ENCODE measurements at places on chromosomes 6 and 20.

DNA sequence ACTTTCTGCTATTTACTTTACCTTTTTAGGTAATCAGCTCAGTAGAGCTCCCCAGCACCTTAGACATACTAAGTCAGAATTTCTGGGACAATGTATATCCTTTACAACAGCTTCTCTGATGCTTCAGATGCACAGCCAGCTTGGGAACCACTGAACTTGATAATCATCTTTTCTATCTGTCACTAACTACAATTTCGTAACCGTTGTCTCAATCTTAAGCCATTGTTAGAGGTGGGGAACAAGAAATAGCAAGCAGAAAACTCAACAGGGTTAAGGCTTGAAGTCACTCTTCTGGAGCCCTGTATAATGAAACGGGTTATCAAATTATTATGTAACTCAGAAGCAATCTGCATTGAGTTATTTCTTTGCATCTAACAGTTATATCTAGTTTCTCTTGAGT is 47.1 kb downstream of the CD109 start:
- H3K27ac ChIP-seq, result no peak overlapping the region
- H3K4me3 ChIP-seq, result no peak overlapping the region
- H3K36me3 ChIP-seq, result peaks cover 1% of the 10 kb centered on the region

GRCh38 chr6:141464490-141464889 is 668.2 kb upstream of the GJE1 start:
- H3K27ac ChIP-seq, result peak overlapping the region; percentile 60
- peaks cover 12% of the 10 kb centered on the region for H3K4me1 ChIP-seq
- DNase-seq, result no peak

- peak overlapping the region; percentile 90 for H3K4me3 ChIP-seq
- no peaks in the 10 kb centered on the region for H3K27me3 ChIP-seq
- H3K4me1 ChIP-seq, result peaks cover 48% of the 10 kb centered on the region
- peak overlapping the region; percentile 99 for H3K27ac ChIP-seq
- H3K36me3 ChIP-seq, result peaks cover 16% of the 10 kb centered on the region
- DNase-seq, result no peak
These were observed 34.3 kb upstream of the POU5F1 start for GRCh38 chr6:31204751-31205145.

GRCh38 chr20:58228103-58228483 is 360 bp downstream of the ANKRD60 start:
- H3K4me1 ChIP-seq, result peaks cover 37% of the 10 kb centered on the region
- H3K27me3 ChIP-seq, result peaks cover 68% of the 10 kb centered on the region
- DNase-seq, result no peak
- H3K27ac ChIP-seq, result no peak overlapping the region
- H3K4me3 ChIP-seq, result no peak overlapping the region

DNA sequence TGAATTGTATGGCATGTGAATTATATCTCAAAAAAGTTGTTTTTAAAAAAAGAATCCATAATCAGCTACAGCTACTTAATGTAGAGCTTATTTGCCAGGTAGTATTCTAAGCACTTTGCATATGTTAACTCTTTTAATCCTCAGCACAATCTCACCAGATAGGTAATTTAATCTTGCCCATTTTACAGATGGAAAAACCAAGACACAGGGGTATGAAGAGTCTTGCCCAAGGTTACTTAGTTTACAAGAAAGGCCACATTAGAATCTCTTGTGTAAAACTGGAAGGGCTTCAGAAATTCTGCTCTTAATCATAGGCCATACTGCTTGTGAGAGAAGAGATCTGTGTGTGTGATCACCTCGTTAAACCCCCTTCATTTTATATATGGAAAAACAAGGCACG is 13.4 kb upstream of the RNF182 start:
- H3K4me3 ChIP-seq, result no peak overlapping the region
- no peak overlapping the region for H3K27ac ChIP-seq
- no peaks in the 10 kb centered on the region for H3K36me3 ChIP-seq
- peaks cover 71% of the 10 kb centered on the region for H3K27me3 ChIP-seq
- DNase-seq, result no peak

DNA sequence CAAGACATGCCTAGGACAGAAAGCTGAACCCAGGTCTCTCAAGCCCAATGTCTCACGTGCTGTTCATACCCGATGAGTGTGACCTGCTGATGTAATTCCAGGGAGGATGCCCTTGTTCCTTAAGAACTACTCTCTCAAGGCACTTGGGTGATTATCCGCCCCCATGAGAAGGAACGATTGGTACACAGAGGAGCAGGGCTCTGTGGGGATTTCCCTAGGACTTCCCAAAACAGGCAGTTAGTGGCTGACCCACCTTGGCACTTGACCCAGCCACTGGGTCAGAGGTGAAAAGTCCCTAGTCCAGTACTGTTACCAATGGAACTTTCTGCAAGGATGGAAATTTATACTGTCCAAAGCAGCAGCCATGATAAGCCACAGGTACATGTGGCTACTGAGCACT is 9.2 kb upstream of the BPIFB6 start:
- H3K36me3 ChIP-seq, result no peaks in the 10 kb centered on the region
- no peak for DNase-seq
- H3K4me1 ChIP-seq, result no peaks in the 10 kb centered on the region

- peak; percentile 16 for DNase-seq
- H3K4me1 ChIP-seq, result no peaks in the 10 kb centered on the region
- peaks cover 10% of the 10 kb centered on the region for H3K27me3 ChIP-seq
- no peaks in the 10 kb centered on the region for H3K36me3 ChIP-seq
- no peak overlapping the region for H3K27ac ChIP-seq
These were observed 172.1 kb upstream of the GGTLC1 start for GRCh38 chr20:24160563-24161281.

DNA sequence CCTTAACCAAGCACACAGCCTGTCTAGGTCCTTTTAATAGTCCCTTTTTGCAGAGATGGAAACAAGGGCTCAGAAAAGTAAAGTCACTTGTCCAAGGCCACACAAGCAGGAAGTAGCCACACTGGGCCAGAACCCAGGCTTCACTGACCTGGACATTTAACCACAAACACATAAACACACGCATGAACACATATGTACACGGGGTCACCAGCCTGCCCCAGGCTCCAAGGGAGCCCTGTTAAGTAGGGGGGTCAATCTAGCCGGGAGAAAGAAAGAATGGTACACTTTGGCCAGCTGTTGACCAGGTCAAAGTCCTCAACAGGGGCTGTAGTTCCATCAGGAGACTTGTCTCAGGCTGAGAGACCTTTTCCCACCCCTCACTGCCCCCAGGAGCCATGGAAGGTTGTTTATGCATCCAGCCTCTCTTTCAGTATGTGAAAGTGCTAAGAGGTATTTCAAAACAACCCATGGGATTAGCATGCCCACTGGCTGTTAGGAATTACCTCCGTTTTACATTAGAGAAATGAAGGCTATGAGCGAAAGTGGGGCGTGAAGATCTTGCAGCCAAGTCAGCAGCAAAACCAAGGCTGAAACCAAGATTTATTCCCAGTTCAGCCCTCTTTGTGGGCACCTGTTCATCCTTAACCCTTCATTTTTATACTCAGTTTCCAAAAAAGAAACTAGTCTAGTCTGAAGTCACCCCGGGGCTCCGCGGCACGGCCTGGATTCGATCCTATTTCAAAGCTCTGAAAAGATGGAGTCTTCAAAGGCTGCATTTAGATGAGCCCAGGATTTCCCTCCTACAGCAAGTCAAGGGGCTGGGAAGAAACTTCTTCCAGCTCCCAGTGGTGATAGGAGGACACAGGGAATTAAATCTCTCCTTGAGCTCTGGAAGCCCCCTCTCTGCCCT is 9.8 kb downstream of the SDC4 start:
- no peaks in the 10 kb centered on the region for H3K4me1 ChIP-seq
- no peak overlapping the region for H3K27ac ChIP-seq
- H3K27me3 ChIP-seq, result no peaks in the 10 kb centered on the region
- no peak for DNase-seq

DNA sequence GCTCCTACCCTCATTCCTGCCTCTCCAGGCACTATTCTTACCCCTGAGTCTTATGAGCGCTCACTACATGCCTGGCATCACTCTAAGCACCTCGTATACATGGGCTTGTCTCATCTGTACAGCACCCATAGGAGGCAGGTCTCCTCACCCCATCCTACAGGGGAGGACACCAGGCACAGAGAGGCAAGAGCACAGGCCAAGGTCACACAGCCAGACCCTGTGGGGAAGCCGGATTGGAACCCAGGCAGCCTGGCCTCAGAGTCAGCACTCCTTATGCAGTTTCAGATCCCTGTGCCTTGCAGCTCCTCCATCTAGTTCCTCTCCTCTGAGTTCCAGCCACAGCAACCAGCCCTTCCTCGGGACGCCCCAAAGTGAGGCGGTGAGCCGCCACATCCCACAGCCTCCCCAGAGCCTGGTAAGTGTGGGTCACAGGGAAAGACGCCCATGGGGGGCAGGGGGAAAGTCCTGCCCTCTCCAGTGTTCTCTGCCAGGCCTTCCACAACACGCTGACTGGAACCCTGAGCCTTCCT is 103.3 kb downstream of the NFATC2 start:
- H3K36me3 ChIP-seq, result peaks cover 25% of the 10 kb centered on the region
- H3K27ac ChIP-seq, result no peak overlapping the region
- H3K4me1 ChIP-seq, result peaks cover 50% of the 10 kb centered on the region
- DNase-seq, result no peak
- H3K27me3 ChIP-seq, result no peaks in the 10 kb centered on the region
- H3K4me3 ChIP-seq, result no peak overlapping the region

DNA sequence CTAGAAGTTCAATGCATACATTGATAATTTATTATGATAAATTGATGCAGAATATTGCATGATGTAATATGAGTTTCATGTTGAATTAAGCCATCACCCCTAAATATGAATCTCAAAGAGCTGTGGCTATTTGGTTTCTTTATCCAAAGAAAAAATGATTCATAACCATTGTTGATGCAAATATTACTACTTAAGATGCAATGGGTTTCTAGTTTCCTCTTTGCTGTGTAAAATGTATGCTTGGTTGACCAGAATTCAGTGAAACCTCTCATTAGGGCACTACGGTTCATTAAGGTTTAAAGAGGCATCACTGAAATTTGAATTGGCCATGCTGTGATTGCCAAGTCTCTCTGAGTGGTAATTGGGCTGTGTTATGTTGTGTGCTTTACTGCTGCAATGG is 492.5 kb upstream of the FLRT3 start:
- DNase-seq, result no peak
- no peaks in the 10 kb centered on the region for H3K4me1 ChIP-seq
- H3K36me3 ChIP-seq, result no peaks in the 10 kb centered on the region
- no peaks in the 10 kb centered on the region for H3K27me3 ChIP-seq

GRCh38 chr6:162200041-162200440 is 527.5 kb downstream of the PRKN start:
- DNase-seq, result no peak
- no peaks in the 10 kb centered on the region for H3K4me1 ChIP-seq
- no peak overlapping the region for H3K27ac ChIP-seq
- no peaks in the 10 kb centered on the region for H3K27me3 ChIP-seq
- H3K4me3 ChIP-seq, result no peak overlapping the region
- no peaks in the 10 kb centered on the region for H3K36me3 ChIP-seq

DNA sequence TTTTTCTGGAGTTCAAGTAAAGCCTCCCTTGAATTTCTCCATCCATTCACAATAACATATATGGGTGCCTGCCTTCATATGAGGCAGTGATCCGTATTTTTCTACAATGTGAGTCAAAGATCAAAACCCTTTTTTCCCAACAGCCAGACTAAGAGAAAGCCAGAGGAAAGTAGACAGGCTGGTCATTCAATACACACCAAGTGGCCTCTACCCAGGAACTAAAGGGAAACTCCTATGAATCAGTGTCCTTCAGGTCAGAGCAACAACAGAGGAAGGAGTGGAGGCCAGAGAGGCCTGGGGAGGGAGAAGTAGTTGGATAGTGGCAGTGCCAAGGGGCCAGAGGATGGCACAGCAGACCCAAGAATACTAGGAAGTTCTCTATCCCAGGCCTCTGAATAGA is 23.8 kb downstream of the SIM1 start:
- H3K27ac ChIP-seq, result no peak overlapping the region
- DNase-seq, result no peak
- H3K27me3 ChIP-seq, result peaks cover 61% of the 10 kb centered on the region

DNA sequence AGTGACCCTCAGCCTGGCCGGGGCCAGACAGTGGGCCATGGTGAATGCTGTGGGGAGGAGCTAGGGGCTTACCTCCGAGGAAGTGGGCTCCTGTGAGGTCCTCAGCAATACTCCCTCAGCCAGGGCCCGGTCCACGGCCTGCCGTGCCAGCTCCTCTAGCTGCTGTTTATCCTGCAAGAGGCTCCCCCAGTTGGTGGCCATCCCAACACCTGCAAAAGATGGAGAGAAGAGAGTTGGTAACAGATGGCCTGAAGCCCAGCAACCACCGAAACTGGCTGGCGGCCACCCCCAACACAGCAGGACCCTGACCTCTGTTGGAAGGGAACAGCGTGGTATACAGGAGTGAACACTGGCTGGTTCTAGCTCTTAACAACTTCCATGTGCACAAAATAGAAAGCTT is 4.0 kb downstream of the GSS start:
- peaks cover 26% of the 10 kb centered on the region for H3K4me1 ChIP-seq
- H3K27ac ChIP-seq, result no peak overlapping the region
- H3K4me3 ChIP-seq, result no peak overlapping the region
- H3K27me3 ChIP-seq, result no peaks in the 10 kb centered on the region
- no peak for DNase-seq
- H3K36me3 ChIP-seq, result peaks cover 11% of the 10 kb centered on the region

DNA sequence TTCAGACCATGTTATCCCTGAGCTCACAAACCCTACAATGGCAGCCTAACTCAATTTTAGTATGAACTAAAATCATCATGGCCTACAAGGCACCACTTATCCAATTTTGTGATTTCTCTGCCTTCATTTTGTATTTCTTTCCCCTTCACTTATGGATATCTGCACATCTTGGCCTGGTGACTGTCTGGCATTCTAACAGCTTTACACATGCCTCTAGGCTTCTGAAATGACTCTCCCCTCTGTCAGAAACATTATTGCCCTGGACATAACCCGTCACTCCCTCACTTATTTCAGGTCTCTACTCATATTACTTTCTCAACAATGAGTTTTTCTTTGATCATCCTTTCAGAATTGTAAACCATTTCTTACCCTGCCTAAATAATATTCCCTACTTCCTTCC is 89.2 kb upstream of the THEMIS start:
- DNase-seq, result no peak
- peaks cover 17% of the 10 kb centered on the region for H3K4me1 ChIP-seq
- H3K27ac ChIP-seq, result peak overlapping the region; percentile 1

DNA sequence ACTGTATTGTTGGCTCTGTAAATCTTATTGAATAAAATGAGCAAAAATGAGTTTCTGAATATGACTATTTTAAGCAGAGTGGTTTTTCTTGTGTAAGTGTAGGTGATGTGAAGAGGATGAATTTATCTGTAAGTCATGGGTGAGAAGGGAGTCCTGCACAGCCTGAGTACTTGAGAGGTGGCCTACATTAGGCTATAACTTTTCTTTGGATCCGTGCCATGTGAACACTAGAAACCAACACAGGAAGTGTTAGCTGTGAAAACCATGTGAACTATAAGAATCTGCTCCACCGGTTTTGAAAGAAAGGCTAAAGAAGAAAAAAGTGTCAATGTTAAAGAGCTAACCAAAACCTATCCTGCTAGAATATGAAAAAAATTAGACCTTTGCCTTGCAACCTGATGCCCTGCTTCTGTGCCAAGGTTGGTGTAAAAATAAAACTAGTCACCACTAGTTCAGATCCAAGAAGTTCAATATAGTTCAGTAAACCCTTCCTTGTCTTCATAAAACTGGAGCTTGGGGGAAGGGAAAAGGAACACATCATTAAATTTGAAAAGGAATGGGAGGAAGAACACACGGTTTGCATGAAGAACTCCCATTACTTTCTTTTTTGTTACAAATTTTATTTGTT is 21.3 kb downstream of the PLCB1 start:
- no peak for DNase-seq
- peaks cover 59% of the 10 kb centered on the region for H3K4me1 ChIP-seq
- peaks cover 5% of the 10 kb centered on the region for H3K36me3 ChIP-seq
- peak overlapping the region; percentile 31 for H3K27ac ChIP-seq
- peak overlapping the region; percentile 36 for H3K4me3 ChIP-seq

GRCh38 chr20:58650776-58651558 is at the start of gene STX16:
STX16 (plus strand) TSS chr20:58651283; CDS start chr20:58652007, 724 bp downstream.
- no peaks in the 10 kb centered on the region for H3K27me3 ChIP-seq
- peak; percentile 91 for DNase-seq
- peaks cover 17% of the 10 kb centered on the region for H3K36me3 ChIP-seq

Data from activated T-cell treated with anti-CD3 and anti-CD28 coated beads, Interleukin-2, amount 50 U/mL, for 72 hours (primary cell).